ENCODE measurements at places on chromosomes 3 and 15.

GRCh38 chr3:138009476-138010272 is at the start of gene CLDN18:
Gene CLDN18 (plus strand): TSS chr3:138010165. CDS start chr3:138010226, 61 bp downstream.
- DNase-seq = no peak

- DNase-seq = no peak
These were observed 812.3 kb downstream of the NSUN3 start for GRCh38 chr3:94875149-94875548.

DNA sequence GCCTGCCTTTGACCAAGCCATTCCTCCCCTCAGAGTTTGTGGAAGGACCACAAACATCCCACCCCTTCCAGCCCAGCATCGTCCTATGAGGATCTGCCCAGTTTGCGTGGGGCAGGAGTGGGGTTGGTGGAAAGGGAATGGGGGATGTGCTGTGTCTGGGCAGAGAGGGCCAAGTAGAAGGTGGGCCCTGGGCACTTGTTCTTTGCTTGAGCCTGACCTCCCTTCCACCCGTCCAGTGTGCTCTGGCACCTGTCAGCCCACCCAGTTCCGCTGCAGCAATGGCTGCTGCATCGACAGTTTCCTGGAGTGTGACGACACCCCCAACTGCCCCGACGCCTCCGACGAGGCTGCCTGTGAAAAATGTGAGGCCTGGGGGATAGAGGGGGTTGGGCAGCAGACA is 10.3 kb downstream of the SPINT1 start:
- no peak for DNase-seq

- DNase-seq = no peak
These were observed 20.5 kb upstream of the ANPEP start for GRCh38 chr15:89835176-89835564.

DNA sequence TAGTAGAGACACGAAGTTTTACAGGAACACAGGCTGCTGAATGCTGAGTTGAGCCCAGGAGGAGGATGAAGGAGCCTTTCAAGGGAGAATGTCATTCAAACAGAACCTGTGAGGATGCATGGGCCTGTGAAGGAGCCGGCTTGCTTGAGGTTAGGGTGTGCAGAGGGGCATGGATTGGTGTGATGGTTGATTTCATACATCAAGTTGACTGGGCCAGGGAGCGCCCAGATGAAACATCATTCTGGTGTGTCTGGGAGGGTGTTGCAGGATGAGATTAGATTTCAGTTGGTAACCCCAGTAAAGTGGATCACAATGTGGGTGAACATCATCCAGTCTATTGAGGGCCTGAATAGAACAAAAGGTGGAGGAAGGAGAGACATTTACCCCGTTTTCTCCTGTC is 243.6 kb downstream of the EDEM1 start:
- DNase-seq = no peak

DNA sequence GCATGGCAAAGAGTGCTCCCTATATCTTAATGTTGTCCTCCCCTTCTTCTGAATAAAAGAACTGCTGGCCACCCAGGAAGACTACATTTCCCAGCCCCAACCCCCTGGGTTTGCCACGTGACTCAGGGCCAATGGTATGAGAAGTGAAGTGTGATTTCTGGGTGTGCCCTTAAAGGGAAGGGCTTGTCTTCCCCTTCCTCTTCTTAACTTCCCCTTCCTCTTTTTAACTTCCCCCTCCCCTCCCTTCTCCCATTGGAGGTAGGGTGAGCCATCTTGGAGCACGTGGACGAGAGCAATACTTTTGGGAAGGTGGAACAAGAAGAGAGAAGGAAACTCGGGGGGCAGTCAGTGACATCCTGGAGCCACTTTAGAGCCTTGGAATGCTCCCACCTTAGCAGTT is 6.8 kb upstream of the KBTBD12 start:
- DNase-seq = no peak

DNA sequence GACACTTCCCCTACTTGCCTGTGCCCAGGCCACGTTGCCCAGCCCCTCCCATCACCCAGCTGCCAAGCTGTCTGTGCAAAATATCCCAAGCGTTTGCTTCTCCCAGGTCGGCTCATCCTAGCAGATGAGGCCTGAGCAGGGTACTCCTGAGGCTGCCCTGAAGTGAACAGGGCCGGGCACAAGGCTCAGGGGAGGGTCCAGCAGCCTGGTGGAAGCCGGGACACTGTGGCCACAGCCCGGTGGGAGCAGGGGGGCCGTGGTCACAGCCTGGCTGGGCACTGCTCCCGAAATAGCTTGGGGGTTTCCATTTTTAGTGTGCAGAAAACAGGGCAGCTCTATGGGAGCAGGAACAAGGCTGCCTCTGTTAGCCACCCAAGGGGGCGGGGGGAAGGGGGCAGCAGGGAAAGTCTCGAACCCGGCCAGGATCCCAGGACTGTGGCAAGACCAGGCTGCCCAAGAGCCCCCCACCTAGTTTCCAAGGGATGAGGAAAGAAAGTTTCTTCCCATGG is 3.4 kb downstream of the PLXNB1 start:
- no peak for DNase-seq

All from fibroblast of the conjunctiva (primary cell).